ENCODE measurements at places on chromosomes 11 and 22. TPM values are rescaled to one million over a fixed set of nuclear protein-coding genes. Genes with fewer than 3 reads are reported as not detected.

The ISX gene
- not detected for total RNA-seq

The CSF2RB gene
- total RNA-seq: 5.7 TPM

The UBQLNL gene
- 0.19 TPM for total RNA-seq

The GTF2H1 gene
- total RNA-seq: 68.3 TPM

The MRGPRX4 gene
- total RNA-seq: not detected

The MOGAT2 gene
- not detected for total RNA-seq

The APLNR gene
- 1.3 TPM for total RNA-seq

The SCGB2A2 gene
- not detected for total RNA-seq

The HBG2 gene
- total RNA-seq: not detected

The ADORA2A gene
- 1.7 TPM for total RNA-seq

The UBE4A gene
- 39.3 TPM for total RNA-seq

DNA sequence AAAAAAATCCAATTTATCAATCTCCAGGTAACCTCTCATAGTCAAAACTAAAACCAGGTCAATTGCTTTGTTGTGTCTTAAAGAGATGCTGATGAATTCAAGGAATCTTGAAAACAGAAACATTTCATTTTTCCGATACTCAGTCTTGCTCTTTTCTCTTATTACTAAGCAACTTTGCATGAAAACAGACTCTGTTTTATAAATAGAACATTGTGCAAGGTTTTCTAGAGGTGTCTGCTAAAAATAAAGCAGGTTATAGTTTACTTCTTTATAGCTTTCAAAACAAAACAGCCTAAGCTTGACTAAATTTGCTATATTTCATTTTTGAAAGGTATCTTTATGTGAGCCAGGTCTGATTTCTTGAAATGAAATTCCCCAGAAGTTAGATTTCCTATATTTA, 109.3 kb downstream of the ARL14EP start:
- no peak for DNase-seq

DNA sequence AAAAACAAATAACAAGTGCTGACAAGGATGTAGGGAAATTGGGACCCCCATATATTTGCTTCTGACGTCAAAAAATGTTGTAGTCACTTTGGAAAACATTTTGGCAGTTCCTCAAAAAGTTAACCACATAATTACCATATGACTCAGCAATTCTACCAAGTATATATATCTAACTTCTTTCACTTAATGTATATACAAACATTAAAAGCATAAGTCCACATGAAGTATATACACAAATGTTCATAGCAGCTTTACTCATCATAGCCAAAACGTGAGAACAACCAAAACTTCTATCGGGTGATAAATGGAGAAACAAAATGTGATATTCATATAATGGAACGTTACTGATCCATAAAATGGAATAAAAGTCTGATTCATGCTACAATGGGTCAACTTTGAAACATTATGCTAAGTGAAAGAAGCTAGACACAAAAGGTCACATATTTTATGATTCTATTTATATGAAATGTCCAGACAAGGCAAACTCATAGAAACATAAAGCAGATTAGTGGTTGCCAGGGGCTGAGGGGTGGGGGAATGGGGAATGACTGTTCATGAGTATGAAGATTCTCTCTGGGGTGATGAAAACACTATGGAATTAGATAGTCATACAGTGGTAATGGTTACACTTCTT, 48.7 kb upstream of the TEAD1 start:
- no peak for DNase-seq

- DNase-seq: no peak
These were observed 386.6 kb upstream of the NARS2 start for GRCh38 chr11:78961247-78961646.

DNA sequence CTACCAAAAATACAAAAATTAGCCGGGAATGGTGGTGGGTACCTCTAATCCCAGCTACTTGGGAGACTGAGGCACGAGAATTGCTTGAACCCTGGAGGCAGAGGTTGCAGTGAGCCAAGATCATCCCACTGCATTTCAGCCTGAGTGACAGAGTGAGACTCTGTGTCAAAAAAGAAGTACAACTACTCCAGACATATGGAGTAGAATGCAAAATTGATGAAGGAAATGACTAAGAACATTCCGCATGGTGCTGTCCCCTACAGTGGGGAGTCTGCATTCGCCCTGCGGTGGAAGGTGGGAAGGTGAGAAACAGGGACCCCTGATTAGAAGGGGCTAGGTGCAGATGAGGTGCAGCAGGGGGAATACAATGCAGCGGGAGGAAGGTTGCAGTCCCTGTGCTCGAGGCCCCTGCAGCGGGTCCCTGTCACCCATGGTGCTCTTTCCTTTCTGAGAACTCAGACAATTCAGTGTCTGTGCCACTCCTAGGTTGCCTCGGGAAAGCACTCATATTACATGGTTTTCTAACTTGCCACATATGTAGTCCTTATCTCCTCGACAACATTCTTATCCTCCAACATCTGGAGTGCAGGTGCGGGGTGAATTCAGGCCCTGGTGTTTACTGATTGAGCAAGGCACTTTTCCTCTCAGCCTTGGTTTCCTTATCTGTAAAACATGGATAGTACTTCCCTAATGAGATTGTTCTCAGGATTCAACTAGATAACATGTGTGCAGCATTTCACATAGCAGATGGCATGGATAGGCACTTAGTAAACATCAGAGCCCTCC, 5.2 kb downstream of the POLD4 start:
- DNase-seq: no peak

- no peak for DNase-seq
These were observed 30.3 kb downstream of the TNKS1BP1 start for GRCh38 chr11:57294225-57295131.

- no peak for DNase-seq
These were observed 1.8 kb upstream of the SNU13 start for GRCh38 chr22:41690476-41690875.

DNA sequence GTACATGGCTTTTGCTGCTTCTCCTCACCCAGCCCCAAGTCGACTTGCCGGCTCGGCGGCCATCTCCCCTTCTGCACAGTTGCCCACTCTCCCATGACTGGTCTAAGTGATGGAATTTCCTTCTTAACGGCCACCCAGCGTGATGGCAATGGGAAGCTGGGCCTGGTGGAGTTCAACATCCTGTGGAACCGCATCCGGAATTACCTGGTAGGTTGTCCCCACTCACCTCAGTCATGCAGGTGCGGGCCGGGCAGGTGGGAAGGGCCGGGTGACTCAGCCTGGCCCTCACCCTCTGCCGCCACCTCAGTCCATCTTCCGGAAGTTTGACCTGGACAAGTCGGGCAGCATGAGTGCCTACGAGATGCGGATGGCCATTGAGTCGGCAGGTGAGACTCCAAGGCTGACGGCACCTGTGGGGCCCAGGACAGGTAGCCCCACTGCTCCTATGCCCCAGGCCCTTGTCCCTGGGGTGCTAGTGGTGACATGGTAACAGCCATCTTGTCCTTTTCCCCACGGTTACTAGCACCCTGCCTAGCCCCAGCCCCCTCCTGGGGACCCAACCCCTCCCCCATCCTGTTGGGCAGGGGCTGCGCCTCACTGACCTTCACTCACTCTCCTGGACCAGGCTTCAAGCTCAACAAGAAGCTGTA, 28.1 kb downstream of the CAPN1 start:
- no peak for DNase-seq

DNA sequence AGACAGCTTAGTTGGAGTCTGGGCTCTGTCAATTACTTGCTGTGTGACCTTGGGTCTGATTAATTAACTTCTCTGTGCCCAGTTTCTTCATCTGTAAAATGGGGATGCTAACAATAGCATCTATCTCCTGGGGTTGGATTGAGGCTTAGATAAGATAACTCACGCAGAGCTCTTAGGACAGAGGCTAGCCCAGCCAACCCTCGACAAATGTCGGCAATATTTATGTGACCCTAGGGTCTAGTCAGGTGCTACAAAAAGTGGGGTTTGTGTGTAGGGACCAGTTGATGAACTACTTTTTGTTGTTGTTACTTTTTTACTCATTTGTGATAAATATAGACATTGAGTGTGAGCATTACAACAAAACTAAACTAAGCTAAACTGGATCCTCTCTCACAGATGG, 22.4 kb downstream of the SYT13 start:
- no peak for DNase-seq

GRCh38 chr11:110156503-110156902, 63.3 kb downstream of the ZC3H12C start:
- DNase-seq: no peak

DNA sequence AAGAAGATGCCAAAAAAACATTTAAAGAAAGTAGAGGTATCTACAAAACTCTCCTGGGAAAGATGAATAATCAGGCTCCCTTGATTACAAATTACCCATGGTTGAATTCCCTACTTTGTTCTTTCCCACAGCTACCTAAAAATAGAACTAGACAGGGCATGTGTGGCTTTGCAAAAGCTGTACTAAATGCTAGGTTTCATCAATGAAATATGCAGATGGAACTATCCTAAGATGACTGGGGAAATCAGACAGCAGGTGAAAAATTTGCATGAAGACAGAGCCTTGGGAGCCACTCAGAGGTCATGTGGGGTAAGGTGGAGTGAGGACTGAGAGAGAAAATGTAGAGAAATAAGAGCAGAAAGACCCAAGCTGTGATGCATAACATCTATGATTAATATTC, 14.7 kb downstream of the LAYN start:
- DNase-seq: no peak

GRCh38 chr11:104467404-104467803, 303.5 kb upstream of the PDGFD start:
- no peak for DNase-seq

Measured in omental fat pad (tissue), 4 donors.